ENCODE measurements at places on chromosomes 5 and 9. TPM values are rescaled to one million over a fixed set of nuclear protein-coding genes. Genes with fewer than 3 reads are reported as not detected.

UNC5A gene
- 4.8 TPM for total RNA-seq

PCDHB2 gene
- total RNA-seq, result 0.90 TPM

DNA sequence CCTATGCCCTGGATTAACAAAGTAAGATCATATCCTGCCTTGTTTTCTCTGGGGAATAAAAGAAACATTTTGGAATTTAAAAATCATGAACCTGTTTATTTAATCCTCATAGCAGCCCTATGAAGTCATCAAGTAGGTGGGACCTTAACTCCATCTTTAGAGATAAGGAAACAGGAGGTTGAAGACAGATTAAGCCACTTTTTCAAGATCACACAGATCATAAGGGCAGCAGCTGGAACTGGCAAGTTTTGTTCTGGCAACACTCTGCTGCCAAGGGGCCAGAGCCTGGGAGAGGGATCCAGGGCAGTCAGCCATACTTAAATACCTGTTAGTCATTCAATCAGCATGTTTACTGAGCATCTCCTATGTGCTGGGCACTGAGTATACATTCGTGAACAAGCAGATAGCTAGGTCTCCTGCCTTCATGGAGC lies 63.7 kb downstream of the SLC1A1 start:
- DNase-seq, result no peak

- DNase-seq, result no peak
These were observed 56.8 kb downstream of the HMGCS1 start for GRCh38 chr5:43256261-43256966.

DNA sequence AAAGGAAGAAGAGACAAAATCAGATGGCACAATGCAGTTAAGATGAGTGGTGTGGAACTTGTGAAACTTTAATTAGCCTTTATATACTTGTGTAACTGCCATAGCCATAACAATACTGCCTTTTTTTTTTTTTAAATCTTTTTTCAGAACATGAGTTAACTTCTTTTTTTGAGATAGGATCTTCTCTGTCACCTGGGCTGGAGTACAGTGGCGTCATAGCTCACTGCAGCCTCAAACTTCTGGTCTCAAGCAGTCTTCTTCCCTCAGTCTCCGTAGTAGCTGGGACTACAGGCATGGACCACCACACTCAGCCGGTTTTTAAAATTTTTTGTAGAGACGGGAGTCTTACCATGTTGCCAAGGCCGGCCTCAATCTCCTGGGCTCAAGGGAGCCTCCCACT lies 37.2 kb downstream of the GPBP1 start:
- DNase-seq, result no peak

Data from adrenal gland (tissue), 19 donors.